ENCODE measurements at places on chromosomes 12 and 14. TPM values are rescaled to one million over a fixed set of nuclear protein-coding genes. Genes with fewer than 3 reads are reported as not detected.
A peak's percentile ranks its signal among the peaks of the same experiment; 100 is the strongest.

DNA sequence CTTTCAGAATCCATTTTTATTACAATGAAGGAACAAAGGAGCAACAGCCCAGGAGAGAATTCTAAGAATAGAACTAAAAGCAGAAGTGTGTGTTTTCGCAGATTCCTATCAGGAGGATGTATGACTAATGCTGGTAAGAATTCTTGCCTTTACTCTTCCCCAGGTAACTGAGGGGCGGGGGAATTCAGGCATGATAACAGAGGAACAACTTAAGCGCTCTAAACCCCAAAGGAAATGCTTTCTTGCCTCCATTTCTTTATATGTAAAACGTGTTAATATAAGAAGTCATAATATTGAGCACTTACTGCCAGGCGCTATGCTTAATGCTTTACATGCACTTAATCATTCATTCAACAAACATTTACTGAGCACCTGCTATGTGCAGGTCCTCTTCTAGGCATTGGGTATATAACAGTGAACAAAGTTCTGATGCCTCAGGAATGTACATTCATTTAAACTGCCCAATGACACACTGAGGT lies 4.5 kb downstream of the HCAR1 start:
- peak; percentile 43 for DNase-seq

PPP1R36 gene
- 8.6 TPM for total RNA-seq

- DNase-seq, result no peak
These were observed 18.8 kb downstream of the KCNC2 start for GRCh38 chr12:75190846-75191245.

ARHGDIB gene
- total RNA-seq, result 65.9 TPM

DNA sequence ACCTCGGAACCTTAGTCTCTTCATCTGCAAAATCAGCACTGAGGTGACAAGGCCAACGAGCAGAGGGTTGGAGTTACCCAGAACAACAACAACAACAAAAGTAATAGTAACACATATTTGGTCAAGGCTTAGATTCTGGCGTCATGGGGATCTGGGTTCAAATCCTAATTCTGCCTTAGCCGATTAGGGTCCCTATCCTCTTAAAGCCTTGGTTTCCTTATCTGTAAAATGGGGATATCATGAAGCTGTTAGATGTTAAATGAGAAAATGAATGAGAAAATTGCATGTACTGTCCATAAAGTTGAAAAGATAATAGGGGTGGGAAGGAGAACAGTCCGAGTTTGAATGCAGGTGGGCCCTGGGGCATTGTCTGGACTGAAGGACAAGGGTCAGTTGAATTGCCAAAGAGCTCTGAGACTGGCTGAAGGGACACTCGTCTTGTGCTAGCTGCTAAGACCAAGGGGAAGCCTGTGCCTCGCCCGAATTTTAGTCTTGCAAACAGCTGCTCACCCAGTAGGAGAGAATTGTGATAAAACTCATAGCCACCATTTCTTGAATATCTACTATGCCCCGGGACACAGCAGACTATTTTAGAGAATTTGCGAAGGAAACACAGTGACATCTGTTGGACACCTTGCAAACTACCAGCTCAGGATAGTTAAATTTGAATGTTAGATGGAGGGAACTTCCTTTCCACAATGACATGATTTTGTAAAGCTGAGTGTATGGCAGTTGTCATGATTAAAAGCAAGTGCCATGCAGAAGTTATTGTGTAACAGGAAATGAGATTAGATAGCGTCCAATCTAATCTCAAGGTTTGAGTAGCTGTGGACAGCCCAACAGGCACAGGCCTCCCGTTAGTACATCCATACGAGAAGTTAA lies 6.8 kb upstream of the HNF1A start:
- peak; percentile 28 for DNase-seq

GRCh38 chr14:97298331-97298730 lies 501.1 kb downstream of the VRK1 start:
- no peak for DNase-seq

GRCh38 chr12:84889818-84890217 lies 22.8 kb downstream of the SLC6A15 start:
- DNase-seq, result no peak

SDSL gene
- 8.5 TPM for total RNA-seq

- DNase-seq, result peak; percentile 24
These were observed 76.8 kb downstream of the HSD17B6 start for GRCh38 chr12:56839915-56840325.

APOF gene
- 1.1 TPM for total RNA-seq

GRCh38 chr14:101586531-101587430 lies 25.5 kb downstream of the DIO3 start:
- no peak for DNase-seq

GRCh38 chr14:49487238-49487637 lies 98.9 kb downstream of the RPS29 start:
- no peak for DNase-seq

DNA sequence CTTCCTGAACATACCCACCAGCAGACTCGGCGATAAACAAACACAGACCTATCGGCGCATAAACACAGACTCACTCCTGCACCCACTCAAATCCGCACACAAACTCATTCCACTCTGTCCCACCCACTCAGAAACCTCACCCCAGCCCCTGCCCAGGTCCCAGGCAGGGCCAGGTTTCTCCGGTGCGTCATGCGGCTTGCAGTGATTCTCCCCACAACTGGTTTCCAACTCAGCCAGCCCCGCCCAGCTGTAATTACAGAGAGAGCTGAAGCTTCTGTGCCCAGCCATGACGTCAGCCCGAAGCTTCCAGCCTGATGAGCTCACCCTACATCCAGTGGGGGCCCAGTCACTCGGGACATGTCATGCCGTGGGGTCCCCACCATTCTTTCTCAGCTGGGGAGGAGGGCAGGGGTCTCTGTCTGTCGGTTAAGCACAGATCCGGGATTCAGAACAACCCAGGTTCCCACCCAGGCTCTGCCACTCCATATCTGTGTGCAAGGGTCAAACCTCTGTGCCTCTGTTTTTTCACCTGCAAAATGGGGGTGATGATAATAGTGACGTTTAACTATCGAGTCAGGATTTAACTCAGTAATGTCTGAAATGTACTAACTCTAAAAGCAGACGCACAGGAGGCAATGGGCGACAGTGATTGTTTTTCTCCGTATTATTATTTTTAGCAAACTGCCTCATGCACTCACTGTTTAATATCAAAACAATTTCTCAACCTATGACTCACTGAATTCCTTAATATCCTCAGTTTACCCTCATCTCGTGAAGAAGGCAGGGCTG lies 2.3 kb upstream of the HSPB8 start:
- DNase-seq, result peak; percentile 83

GRCh38 chr12:953776-954175 lies 4.3 kb upstream of the RAD52 start:
- no peak for DNase-seq

DNA sequence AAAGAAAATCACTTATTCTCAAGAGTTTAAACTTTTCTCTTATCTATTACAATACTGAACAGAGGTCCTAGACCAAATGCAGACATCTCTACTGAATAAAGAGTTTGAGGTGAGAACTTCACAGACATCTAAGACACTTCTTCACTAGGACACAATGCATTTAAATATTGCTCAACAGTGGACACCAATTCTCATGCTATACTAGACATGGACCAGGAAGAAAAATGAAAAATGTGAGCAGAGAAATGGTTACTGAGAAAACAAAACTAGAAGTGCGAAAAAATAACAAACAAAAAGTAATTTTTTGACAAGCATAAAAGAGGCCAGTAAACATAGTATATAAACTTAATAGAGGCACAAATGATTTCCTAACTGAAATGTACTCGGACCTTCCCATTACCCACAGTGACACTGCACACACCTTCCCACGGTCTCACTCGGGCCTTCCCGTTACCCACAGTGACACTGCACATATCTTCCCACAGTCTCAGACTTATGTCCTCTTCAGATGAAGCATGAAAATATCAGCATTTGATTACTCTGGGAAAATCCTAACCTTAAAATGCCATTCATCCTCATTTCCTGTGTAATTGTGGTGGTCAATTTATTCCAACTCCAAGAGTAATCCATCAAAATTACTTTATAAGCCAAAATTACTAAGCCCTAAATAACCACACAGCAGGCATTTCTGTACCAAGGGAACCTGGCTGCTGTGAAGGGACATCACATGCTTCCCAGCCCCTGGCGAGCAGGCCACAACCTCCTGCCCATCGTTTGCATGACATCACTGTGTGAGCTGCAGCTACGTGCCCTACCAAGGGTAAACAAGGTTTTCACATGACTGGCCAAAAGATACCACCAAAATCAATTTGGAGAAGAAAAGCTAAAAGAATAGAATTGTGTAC lies 6.4 kb downstream of the SLC15A4 start:
- DNase-seq, result no peak

DNA sequence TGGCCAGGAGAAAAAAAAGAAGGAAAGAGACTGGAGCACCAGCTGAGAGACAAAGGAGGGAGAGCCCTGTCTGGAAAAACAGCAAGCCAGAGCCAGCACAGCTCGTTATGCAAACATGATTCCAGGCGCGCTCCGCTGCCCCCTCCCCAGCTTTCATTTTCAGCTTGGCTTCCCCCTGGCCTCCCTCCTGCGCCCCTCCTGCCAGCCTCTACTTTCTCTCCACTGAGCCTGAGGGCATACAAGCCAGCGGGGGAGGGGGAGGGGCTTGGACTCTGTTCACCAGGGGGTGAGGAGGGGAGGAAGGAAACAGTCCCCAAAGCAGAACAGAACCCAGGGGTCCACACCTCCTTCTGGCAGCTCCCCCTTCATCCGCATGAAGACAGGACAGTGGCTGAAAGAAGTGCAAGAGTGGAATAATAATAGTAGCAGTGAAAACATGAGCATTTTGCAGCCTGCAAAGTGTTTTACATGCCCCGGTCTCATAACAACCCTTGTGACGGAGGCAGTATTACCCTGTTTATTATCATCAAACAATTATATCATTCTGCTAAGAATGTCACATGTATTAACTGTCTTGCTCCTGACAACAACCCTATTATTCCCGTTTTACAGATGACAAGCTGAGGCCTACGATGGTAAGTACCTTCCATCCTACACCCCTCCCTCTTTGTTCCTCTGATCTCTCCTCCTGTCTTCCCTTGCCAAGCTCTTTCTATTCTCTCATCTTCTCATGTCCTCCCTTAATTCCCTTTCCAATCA lies 24.2 kb downstream of the SMUG1 start:
- no peak for DNase-seq

- no peak for DNase-seq
These were observed 56.6 kb upstream of the SLC6A15 start for GRCh38 chr12:84969226-84969625.

- DNase-seq, result no peak
These were observed 56.7 kb downstream of the MSRB3 start for GRCh38 chr12:65335021-65335714.

DNA sequence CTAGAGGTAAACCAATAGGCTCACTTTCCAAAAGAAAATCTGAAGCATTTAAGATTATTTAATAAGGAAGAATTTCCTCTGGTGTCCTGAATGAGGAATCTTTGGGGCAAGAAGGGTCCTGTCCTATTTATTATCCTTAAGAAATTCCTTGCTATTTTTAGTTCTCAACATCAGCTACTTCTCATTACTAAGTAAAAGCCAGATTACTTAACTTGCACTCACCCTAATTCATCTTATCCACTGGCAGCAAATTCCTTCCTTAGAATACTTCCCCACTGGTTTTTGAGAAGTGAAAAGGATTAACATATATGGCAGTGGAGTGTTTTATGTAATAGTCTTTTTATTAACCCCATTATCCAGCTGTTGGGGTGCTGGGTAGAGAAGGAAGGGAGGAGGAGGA lies 767.7 kb downstream of the DIO2 start:
- no peak for DNase-seq
